Adrenal gland (tissue), 19 donors: ENCODE measurements at places on chromosomes 5 and 9. TPM values are rescaled to one million over a fixed set of nuclear protein-coding genes. Genes with fewer than 3 reads are reported as not detected.
A peak's percentile ranks its signal among the peaks of the same experiment; 100 is the strongest.

- no peaks in the 10 kb centered on the region for H3K36me3 ChIP-seq
- no peak overlapping the region for H3K4me3 ChIP-seq
- H3K27ac ChIP-seq: no peak overlapping the region
- peaks cover 47% of the 10 kb centered on the region for H3K4me1 ChIP-seq
- no peaks in the 10 kb centered on the region for H3K27me3 ChIP-seq
Observed at GRCh38 chr5:169065400-169065799, 235.5 kb downstream of the SLIT3 start.

DNA sequence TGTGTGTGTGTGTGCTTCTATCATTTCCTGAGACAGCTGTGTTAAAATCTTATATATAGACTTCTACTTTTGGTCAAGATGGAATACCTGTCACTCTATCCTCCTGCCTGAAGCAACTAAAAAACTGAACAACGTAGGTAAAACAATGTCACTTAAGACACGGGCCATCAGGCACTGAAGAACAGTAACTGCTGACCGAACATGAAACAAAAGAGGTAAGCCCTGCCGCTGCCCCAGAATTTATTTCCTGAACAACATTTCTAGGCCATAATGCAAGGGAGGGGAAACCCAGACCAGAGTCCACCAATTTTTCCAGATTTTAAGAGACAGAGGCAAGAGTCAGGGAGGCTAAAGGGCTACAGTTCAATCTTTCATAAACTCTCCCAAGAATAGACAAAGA, 156.0 kb downstream of the CDC42SE2 start:
- H3K4me3 ChIP-seq: no peak overlapping the region

DNA sequence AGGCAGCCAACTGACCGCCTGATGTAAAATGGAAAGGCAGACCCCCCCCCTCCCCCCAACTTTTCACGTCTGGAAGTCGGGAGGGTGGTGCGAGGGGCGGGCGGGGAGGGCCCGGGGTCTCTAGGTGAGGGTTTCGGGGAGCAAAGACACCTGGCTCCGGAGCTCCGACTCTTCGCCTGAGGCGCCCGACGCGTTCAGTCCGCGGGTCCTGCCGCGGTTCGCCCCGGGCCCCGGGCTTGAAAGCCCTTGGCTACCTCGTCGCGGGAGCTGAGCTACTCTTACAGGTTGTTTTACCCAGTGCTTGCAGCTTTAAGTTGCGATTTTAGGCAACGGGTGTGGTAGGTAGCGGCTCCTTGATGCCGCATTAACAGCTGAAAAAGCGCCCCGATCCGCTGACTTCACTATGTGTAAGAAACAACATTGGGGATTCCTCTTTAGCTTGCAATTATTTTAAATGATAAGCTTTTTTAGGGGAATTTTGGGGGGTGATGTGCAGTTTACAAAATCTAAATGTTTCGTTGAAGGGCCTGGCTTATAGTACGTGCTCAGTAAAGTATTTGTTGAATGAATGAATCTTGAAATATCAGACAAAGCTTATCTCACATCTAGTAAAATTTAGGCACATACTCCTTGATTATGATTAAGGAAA, 722 bp downstream of the CDC42SE2 start:
- peak overlapping the region; percentile 86 for H3K4me3 ChIP-seq
- H3K27ac ChIP-seq: peak overlapping the region; percentile 84
- peak; percentile 46 for DNase-seq

DNA sequence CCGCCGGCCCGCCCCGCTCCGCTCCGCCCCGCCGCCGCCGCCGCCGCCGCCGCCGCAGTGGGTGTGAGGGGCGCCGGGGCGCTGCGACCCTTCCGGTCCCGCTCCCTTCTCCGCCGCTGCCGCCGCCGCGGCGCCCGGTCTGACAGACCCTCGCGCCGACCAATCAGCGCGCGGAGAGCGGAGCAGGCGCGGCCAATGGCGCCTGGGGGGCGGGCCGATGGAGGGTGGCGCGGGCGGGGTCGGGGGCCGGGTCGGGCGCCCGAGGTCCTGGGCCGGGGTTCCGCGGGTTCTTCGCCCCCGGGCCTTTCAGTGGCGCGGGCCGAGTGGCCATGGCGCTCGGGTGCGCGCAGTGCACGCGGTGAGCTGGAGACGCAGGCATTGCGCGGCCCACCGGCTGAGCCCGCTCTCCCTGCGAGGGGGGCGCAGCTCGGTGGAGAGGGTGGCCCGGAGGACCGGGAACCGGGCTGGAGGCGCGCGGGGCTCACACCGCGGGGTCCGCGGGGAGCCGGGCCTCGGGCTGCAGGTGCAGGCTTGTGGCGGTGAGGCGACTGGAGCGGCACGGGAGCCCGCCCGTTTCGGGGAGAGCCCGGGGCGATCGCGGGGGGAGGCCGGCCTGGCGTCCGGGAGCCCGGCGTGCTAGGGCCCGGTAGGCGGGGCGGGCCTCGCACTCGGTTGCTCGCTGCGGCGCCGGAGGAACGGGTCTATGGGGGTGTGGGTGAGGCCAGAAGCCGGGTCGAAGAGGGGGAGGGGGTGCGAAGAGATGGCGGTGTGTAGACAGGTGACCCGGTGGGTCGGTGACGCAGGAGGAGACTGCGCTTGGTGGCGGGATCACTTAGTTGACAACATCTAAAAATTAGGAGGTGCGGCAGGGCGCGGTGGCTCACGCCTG, at the start of gene MAPK9:
Gene MAPK9, minus strand, starts transcription at position 141 of the 889 bp plus-strand sequence. CDS start 11,522 bp downstream, outside the sequence.
- H3K27ac ChIP-seq: peak within 1 kb of the TSS; percentile 75
- no peaks in the 10 kb centered on the region for H3K36me3 ChIP-seq
- peaks cover 28% of the 10 kb centered on the region for H3K4me1 ChIP-seq

DNA sequence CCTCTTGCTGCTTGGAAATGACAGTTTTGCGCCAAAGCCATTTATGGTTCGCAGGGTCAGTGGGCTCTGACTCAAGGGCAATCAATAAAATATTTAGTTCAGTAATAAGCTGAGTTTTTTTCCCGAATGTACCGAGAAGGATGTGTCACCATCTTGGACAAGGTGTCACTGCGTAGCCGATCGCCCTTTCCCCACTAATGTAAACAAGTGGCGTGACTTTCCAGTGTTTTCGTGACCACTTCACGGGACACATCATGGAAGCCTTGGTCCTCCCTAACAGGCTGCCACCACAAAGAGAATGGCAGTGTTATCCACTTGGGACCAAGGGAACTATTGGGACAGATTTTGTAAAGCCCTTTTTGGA, 16.4 kb downstream of the ISL1 start:
- H3K4me3 ChIP-seq: no peak overlapping the region
- H3K4me1 ChIP-seq: no peaks in the 10 kb centered on the region
- peaks cover 25% of the 10 kb centered on the region for H3K27me3 ChIP-seq
- no peak overlapping the region for H3K27ac ChIP-seq

RANBP17 gene
- 19.2 TPM for total RNA-seq

GRCh38 chr5:115179394-115180164, 9.9 kb upstream of the TRIM36 start:
- no peaks in the 10 kb centered on the region for H3K36me3 ChIP-seq
- DNase-seq: no peak
- H3K4me3 ChIP-seq: peak overlapping the region; percentile 55
- no peak overlapping the region for H3K27ac ChIP-seq
- peaks cover 12% of the 10 kb centered on the region for H3K4me1 ChIP-seq
- H3K27me3 ChIP-seq: peaks cover 44% of the 10 kb centered on the region

DNA sequence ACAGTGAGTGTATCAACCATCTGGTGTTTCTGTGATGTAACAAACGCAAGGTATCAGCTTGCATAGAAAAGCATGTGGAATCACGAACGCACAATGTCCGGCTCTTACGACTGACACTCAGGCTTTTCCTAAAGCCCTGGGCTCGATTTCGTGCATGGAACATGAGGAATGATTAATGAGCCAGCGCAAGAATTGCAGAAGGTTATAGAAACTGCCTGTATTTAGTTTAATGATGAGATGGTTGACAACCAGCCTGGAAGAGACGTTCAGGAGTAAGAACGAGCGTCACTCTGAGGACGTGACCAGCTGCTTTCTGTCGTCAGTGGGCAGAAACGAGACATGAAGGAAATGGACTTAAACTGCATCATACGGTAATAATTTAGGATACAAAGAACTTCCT, 497.6 kb downstream of the IRX1 start:
- no peak for DNase-seq
- no peak overlapping the region for H3K4me3 ChIP-seq
- H3K27me3 ChIP-seq: no peaks in the 10 kb centered on the region
- no peaks in the 10 kb centered on the region for H3K36me3 ChIP-seq
- no peaks in the 10 kb centered on the region for H3K4me1 ChIP-seq

IL5 gene
- not detected for total RNA-seq

ROPN1L gene
- total RNA-seq: not detected

DNA sequence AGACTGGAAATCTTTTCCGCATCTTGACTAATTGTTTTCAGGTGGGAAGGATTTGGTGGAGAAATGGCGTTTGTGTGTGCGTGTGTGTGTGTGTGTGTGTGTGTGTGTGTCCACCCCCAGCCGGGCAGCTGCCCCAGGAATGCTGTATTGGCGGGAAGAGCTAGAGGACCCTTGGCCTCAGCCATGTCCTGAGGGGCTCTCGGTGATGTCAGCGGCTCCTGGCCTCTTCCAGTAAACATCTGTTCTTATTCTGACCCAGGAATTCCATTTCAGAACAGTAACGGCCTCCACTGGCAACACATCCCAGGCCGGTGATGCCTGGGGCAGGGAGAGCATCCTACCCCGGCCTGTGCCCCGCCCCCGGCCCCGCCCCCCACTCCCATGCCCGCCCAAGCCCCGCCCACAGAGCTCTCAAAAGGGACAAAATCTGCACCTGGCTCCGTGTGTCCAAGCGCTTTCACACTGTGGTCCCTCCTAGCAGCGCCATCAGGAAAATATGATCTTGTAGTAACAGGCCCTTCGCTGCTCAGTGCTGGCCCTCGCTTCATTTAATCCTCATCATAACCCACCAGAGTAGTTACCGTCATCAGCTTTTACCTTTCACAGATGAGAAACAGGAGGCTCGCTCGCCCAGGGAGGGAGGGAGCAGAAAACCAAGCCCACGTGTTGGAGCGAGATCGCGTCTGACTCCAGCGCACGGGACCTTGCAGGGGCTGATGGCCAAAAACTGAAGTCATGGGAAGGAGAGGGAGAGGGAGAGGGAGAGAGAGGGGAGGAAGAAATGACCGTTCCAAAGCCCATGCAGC, 18.9 kb downstream of the ADAMTS2 start:
- no peak overlapping the region for H3K4me3 ChIP-seq
- H3K27me3 ChIP-seq: no peaks in the 10 kb centered on the region
- no peaks in the 10 kb centered on the region for H3K36me3 ChIP-seq
- no peak overlapping the region for H3K27ac ChIP-seq
- no peak for DNase-seq

SUSD3 gene
- 1.4 TPM for total RNA-seq

- peak; percentile 56 for DNase-seq
- H3K4me3 ChIP-seq: no peak overlapping the region
- H3K27ac ChIP-seq: no peak overlapping the region
Observed at GRCh38 chr5:41843456-41844370, 26.5 kb downstream of the OXCT1 start.

CNTNAP3 gene
- total RNA-seq: 2.0 TPM

DNA sequence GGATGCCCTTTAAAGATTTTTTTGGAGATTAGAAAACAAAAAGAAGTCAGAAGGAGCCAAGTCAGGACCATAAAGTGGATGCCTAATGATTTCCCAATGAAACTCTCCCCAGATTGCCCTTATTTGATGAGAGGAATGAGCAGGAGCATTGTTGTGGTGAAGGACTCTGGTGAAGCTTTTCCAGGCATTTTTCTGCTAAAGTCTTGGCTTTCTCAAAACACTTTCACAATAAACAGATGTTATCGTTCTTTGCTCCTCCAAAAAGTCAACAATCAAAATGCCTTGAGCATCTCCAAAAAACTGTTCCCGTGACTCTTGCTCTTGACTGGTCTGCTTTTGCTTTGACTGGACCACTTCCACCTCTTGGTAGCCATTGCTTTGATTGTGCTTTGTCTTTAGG, 121.8 kb downstream of the CAAP1 start:
- H3K36me3 ChIP-seq: no peaks in the 10 kb centered on the region
- H3K27ac ChIP-seq: no peak overlapping the region
- no peak for DNase-seq
- H3K4me1 ChIP-seq: no peaks in the 10 kb centered on the region

TRPM6 gene
- 0.32 TPM for total RNA-seq

DNA sequence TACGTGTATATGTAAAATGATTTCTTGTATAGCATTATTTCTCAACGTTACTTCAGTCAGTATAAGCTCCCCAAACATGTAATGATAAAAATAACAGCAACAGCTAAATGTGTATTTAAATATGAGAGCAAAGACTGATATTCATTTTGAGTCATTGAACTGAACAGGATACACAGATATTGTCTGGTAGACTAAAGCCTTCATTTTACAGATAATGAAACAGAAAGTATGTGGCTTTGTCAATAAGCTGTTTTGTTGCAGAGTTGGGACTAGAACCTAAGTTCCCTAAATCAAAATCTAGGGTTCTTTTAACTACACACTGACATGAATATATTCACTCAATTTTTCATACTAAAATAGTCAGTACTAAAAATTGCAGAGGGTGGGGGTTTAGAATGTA, 80.4 kb upstream of the MARCHF11 start:
- H3K4me3 ChIP-seq: no peak overlapping the region
- no peak overlapping the region for H3K27ac ChIP-seq
- no peak for DNase-seq
- no peaks in the 10 kb centered on the region for H3K4me1 ChIP-seq

SEMA6A gene
- 147 TPM for total RNA-seq

DNA sequence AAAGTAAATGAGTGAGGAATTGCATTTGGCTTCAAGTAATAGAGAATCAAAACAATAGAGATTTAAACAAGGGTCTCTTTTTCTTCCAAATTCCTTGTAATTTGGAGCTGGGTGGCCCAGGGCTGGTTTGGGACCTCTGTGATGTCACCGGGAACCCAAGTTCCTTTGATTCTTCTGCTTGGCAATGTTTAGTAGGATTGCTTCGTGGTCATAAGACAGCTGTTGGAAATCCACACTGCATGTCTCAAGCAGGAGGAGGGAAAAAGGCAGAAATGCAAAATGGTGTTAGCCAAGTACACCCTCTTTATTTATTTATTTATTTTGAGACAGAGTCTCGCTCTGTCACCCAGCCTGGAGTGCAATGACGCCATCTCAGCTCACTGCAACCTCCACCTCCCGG, 72.6 kb upstream of the IL12B start:
- H3K36me3 ChIP-seq: no peaks in the 10 kb centered on the region
- H3K4me1 ChIP-seq: no peaks in the 10 kb centered on the region
- H3K27ac ChIP-seq: no peak overlapping the region
- H3K27me3 ChIP-seq: peaks cover 3% of the 10 kb centered on the region
- no peak overlapping the region for H3K4me3 ChIP-seq
- no peak for DNase-seq

DNA sequence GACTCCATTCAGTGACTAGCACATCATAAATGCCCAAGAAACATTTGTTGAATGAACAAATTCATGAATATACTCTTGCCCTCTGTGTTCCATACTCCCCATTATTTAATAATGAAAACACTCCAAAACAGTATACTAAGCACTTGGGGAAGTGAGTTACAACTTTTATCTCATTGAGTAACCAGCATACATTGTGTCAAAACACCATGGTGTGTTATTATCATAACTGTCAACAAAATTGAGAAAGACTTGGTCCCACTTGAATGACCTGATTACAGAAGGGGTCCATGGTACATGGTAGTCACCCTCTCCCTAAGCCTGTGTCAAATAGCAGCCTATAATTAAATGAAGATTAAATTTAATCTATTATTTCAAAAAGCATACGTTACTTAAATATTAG, 16.2 kb downstream of the ANKH start:
- no peak overlapping the region for H3K27ac ChIP-seq
- DNase-seq: no peak
- no peaks in the 10 kb centered on the region for H3K27me3 ChIP-seq
- H3K4me3 ChIP-seq: no peak overlapping the region
- no peaks in the 10 kb centered on the region for H3K36me3 ChIP-seq
- H3K4me1 ChIP-seq: no peaks in the 10 kb centered on the region
